GM04503 (cell line): ENCODE measurements at places on chromosomes 6 and 20.

GRCh38 chr20:42959996-42960395 lies 229.7 kb downstream of the PTPRT start:
- DNase-seq: no peak

- no peak for DNase-seq
Observed at GRCh38 chr20:24543741-24544140, 74.3 kb downstream of the SYNDIG1 start.

DNA sequence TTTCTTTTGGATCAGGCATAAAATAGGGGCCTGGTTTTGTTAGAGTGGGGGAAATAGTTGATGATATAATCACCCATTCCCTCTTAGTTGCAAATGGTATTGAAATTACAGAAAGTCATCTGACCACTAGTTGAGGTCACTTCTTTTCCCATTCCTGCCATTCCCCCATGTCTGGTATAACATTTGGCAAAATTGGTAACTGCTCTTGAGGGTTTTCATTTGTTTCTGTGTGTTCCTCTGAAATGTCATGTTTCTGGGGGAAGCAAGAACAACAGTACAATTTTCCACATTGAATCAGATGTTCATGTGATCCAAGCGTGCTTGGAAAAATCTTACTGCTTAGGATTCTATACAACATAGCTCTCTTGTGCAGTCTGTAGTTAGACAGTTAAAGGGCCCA lies 7.3 kb downstream of the AIG1 start:
- no peak for DNase-seq

DNA sequence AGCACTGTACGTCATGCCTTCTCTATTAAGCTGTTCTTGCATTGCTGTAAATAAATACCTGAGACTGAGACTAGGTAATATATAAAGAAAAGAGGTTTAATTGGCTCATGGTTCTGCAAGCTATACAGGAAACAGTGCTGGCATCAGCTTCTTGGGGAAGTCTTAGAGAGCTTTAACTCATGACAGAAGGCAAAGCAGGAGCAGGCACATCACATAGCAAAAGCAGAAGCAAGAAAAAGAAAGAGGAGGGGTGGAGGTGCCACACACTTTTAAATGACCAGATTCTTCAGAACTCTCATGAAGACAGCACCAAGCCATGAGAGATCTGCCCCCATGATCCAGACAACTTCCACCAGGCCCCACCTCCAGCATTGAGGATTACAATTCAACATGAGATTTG lies 30.1 kb downstream of the CYB5R4 start:
- DNase-seq: no peak

DNA sequence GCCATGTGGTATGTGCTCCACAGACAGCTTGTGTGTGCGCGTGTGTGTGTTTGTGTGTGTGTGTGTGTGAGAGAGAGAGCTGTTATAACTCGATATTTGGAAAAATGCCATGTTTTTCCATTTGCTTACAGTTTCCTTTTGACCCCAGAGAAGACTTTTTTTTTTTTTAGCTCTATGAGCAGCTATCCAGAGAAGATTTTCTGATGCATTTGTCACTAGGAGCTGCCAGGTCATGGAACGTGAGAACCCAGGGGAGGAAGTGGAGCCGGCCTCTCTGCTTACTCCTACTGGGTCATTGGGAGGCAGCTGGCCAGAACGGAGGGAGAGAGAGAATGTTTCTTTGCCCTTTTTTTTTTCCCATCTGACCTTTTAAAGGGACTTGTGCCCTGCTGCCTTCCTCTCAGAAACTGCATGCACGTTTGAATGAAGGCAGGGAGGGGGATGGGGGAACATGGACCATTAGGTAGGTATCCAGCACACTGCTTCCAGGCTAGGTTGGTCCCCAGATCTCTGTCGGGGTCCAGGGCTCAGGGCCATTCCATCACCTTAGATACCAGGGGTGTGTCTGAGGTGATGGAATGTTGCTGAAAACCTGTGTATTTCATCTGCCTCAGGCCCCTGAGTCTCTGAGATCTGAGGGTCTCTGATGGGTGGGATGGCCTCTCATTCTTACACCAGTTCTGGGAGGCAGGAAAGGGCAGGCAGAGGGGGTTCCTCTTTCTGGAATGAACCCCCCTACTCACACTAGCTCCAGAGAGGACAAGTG lies 11.2 kb upstream of the MRPS18A start:
- no peak for DNase-seq

- peak; percentile 71 for DNase-seq
Observed at GRCh38 chr6:17863901-17864754, 123.3 kb downstream of the KIF13A start.

DNA sequence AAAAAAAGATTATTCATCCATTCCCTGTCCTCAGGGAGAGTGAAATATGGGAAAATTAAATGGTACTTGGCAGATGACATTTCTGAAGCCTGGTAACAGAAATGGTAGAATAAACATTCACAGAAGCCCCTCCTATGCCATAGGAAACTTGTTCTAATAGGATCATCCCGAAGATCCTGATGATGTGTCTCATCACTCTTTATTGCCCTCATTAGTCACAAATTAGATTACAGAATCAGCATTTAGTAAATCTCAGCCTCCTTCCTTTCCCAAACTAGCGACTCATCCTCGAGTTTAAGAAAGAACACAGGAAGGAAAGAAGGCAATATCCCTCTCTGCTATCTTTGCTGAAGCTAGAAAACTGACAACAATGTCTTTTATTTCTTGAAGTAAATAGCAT lies 154.4 kb downstream of the TMEM200A start:
- peak; percentile 21 for DNase-seq

- no peak for DNase-seq
Observed at GRCh38 chr6:150573041-150573681, 26.5 kb upstream of the PLEKHG1 start.

GRCh38 chr6:1903780-1904465 lies 294.2 kb downstream of the FOXC1 start:
- DNase-seq: no peak

GRCh38 chr6:13423252-13423651 lies 64.1 kb downstream of the GFOD1 start:
- DNase-seq: no peak

- no peak for DNase-seq
Observed at GRCh38 chr6:89589297-89590025, 49.1 kb downstream of the LYRM2 start.

DNA sequence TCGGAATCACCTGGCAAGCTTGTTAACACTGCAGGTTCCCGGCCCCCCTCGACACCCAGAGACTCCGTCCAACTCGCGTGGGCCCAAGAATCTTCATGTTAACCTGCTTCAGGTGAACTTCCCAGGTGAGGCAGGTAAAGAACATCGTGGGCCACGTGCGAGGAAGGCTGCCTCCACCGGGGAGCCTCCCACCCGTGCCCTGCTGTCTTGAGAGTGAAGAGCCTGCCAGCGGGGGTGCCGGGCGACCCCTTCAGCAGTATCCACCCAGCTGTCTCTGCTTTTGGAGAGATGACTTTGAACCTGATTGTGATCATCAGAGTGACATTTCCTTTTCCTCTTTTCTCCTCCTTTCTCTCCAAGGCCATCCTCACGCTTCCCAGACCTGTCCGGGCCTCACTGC lies 22.9 kb upstream of the RTF2 start:
- DNase-seq: no peak

- no peak for DNase-seq
Observed at GRCh38 chr20:38286586-38287531, 17.1 kb upstream of the BPI start.

DNA sequence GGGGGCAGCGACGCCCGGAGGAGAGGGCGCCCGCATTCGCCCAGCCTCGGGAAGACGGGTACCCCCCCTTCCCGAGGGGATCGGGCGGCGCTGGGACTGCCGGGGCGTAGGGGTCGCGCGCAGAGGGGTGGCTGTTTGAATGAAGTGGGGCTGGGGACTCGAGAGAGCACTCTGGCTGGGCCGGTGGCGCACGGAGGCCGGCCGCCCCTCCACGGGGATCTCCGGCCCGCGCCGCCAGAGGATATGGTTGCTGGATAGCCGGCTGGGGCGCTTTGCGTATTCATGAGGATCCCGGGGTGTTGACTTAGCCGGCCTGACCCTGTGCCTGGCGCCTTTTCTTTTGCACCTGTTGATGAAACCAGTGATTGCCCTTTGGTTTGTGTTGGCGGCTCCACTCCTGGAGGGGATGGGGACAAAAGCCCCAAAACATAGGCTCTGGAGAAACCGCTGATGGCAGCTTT lies 469 bp downstream of the SYNJ2 start:
- DNase-seq: no peak

DNA sequence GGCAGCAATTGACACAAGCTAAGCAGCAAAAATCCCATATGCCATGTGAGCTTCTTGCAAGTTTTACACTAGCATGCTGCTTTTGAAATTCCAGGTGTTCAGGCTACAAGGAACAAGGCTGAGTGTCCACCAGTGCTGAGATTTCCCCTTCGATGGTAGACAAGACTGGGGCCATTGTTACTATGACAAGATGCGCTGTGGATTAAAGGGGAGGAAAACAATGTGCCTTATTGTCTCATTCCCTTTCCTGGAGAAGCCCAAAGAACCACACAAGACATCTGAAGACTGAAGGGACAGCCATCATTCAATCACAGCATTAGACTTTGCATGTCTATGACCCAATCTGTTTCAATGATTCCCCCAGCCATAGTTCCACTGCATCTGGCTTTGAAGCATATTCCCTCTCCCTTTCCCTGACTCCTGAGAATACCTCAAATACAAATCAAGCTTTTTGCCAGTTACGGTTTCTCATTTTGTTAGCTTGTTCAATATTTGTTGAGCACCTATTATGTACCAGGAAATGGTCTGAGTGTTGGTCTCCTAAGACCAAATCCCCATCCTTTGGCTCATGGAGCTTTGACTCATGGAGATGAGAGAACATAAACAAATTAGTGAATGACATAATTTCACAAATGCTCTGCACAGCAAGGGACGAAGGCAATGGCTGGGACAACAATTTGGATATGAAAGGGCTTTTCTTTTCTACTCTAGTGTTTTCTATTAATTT lies 23.4 kb upstream of the SCGN start:
- no peak for DNase-seq

DNA sequence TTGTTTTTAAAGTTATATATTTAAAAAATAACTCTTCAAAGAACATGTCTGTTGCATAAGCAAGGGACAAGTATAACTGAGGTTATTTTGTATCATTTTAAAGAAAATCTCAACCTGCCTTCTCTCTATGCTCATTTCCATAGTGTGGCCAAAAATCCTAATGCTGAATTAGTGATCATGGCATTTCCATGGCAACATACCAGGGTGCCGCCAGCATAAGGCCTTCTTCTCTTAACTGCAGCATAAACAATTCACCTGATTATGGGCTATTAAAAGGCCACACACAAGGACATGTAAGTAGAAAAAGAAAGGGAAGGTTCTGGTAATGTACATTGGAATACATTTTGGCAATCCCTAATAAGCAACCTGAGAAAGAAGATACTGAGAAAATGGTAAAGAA lies 95.1 kb upstream of the RNF217 start:
- no peak for DNase-seq

DNA sequence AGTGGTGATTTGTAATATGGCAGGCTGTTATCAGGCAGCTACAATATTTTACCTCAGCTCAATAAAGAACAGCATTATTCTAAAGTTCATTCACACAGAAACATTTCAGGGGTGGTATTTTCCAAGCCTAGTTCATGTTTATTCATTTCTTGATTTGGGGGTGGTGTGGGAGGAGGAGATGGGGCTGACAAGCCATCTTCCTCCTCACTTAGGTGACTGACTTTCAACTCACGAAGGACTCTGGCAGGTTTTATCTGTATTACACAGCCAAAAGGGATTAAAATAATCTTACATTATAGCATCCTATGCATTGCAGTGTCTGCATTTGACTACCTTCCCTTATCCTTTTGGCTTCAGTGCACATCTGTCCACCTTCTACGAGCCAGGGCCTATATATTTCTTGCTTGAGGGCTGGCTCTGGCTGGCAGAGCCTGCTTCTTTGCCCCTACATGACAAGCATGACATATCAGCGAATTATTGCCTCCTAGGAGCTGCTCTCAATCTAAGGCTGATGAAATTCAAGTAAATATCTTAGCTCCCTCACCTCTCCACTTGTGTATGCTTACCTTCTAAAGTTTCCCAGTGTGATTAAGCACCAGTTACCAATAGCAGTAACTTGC lies 20.0 kb downstream of the KHDRBS2 start:
- no peak for DNase-seq

- no peak for DNase-seq
Observed at GRCh38 chr20:40813708-40814630, 124.9 kb upstream of the MAFB start.

DNA sequence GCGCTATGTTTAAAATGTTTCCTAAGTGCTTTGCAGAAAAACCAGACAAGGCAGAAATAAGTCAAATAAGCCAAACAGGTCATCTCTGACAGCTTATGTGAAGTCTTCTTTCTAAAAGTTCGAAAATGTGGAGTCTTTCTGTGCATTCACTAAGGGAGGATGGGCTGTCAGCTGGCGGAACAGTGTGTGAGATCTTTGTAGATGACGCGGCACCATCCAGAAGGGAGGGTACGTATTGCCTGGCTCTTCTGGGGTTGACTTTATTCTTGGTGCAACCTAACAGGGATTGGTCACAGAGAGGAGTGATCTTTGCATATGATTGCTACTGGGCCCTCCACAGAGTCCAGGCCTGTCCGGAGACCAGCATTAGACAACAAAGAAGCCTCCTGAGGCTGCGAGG lies 114.5 kb upstream of the EDN1 start:
- no peak for DNase-seq

- DNase-seq: no peak
Observed at GRCh38 chr6:35128496-35128895, 12.6 kb downstream of the TCP11 start.

GRCh38 chr20:25199473-25200260 lies 4.2 kb downstream of the ENTPD6 start:
- no peak for DNase-seq

- DNase-seq: no peak
Observed at GRCh38 chr6:134233180-134233955, 84.5 kb downstream of the SGK1 start.

DNA sequence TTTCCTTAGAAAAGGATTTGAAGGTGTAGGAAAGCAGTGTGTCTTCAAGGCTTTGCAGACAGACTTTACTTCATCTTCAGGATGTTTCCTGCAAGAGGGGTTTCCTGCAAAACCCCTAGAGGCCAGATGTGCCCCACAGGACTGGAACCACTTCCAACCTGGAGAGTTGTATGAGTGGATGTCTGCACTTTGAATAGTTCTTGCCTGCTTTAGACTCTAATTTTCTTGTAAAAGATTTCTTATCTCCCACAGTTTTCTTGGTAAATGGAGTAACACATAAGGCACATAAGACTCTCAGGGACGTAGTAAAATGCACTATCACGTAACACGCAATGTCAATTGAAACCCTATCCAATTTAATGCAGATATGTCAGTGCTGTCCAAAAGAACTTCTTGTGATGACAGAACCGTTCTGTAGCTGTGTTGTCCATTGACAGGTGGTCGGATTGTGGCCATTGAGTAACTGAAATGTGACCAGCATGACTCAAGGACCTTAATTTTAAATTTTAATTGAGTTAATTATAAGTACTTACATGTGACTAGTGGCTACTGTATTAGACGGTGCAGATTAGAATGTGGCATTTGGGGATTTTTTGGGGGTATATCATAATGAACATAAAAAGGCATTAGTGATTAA lies 118.7 kb downstream of the JARID2 start:
- DNase-seq: no peak

- DNase-seq: peak; percentile 74
Observed at GRCh38 chr20:47019121-47019824, 124.6 kb downstream of the EYA2 start.

- no peak for DNase-seq
Observed at GRCh38 chr6:36947570-36948351, 6.8 kb upstream of the PI16 start.

GRCh38 chr6:168078175-168078942 lies 653 bp downstream of the FRMD1 start:
- DNase-seq: no peak

GRCh38 chr20:61754976-61755778 lies 310.5 kb downstream of the TAF4 start:
- no peak for DNase-seq

GRCh38 chr6:149314325-149314905 lies 3.1 kb upstream of the TAB2 start:
- no peak for DNase-seq
